ENCODE measurements at places on chromosomes 11 and 22.
A peak's percentile ranks its signal among the peaks of the same experiment; 100 is the strongest.

- DNase-seq = no peak
These were observed 31.6 kb upstream of the PRDM10 start for GRCh38 chr11:130034236-130034635.

- no peak for DNase-seq
These were observed 103.7 kb downstream of the LRRC32 start for GRCh38 chr11:76566811-76567210.

DNA sequence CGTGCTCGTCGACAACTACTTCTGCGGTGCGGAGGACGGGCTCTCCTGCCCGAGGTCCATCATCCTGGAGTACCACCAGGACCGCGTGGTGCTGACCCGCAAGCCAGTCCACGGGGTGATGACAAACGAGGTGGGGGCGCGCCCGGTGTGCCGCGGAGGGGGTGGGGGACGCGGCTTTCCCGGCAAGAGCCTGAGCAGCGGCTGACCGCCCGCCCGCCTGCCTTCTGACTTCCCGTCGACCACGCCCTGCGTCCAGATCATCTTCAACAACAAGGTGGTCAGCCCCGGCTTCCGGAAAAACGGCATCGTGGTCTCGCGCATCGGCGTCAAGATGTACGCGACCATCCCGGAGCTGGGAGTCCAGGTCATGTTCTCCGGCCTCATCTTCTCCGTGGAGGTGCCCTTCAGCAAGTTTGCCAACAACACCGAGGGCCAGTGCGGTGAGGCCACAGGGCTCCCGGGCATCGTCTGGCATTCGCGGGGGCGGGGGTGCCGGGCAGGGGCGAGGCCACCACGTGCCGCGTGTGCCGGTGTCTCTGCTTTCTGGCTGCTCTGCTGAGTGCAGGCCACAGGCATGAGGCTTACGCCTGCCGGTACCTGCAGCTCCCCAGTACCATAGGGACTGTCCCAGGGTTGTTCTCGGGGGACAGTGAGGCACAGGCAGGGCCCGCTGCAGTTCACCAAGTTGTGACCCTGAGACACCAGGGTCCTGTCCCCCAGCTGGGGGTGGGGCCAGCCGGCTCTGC is 28.5 kb upstream of the MUC5B start:
- no peak for DNase-seq

- no peak for DNase-seq
These were observed 7.0 kb downstream of the OR4X1 start for GRCh38 chr11:48270621-48271020.

- DNase-seq = no peak
These were observed 12.7 kb downstream of the PIM3 start for GRCh38 chr22:49973018-49973961.

DNA sequence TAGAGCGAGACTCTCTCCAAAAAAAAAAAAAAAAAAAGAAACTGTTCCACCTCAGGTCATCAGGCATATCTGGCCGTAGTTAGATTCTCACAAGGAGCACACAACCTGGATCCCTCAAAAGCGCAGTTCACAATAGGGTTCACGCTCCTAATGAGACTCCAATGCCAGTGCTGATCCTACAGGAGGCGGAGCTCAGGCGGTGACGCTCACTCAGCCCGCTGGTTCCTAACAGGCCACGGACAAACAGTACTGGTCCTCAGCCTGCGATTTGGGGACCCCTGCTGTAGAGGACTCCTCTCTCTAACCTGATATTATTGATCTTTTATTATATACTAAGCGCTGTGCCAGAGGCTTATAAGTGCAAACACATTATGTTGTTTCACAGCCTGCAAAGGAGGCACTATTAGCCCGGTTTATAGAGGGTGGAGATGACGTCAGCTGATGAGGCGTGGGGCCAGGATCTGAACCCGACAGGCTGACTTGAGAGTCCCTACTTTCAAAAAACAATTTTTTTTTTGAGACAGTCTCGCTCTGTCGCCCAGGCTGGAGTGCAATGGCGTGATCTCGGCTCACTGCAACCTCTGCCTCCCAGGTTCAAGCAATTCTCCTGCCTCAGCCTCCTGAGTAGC is 4.9 kb upstream of the MAFF start:
- DNase-seq = no peak

DNA sequence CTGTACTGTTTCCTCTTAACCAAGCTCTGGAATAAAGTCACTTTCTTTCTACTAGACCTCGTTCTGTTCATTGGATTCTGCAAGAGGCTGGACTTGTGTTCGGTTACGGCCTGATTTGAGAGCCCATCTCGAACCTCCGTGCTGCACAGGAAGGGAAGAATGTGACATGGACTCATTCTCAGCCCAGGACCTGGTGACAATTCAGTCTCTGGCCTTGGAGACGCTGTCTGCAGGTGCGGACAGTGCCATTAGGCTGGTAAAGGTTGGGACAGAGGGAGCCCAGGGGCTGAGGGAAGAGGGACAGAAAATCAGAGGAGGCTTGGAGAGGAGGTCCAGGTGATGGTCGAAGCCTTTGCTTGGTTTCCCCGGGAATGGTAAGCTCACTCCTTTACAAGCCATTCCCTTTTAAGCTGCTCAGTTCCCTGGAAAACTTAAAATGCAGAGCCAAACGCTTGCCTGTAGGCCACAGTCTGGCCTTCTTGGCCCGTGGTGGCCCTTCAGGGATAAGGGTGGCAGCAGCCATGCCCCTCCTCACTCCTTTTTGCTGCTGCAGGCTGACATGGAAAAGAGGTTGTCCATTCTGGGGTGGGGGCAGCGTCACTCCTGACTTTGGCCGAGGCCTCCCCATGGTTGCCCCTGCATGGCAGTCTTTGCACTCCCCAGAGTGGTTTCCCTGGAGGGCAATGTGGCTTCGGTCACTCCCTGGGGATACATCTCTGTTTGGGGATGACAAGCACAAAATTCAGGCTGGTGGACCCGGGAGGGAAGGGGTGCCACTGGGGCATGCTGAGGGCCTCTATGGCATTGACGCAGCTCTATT is 52.3 kb downstream of the SHISAL1 start:
- DNase-seq = no peak

- peak; percentile 51 for DNase-seq
These were observed 886 bp downstream of the PITPNM1 start for GRCh38 chr11:67504005-67504949.

- no peak for DNase-seq
These were observed 27.0 kb downstream of the POLDIP3 start for GRCh38 chr22:42587588-42588175.

DNA sequence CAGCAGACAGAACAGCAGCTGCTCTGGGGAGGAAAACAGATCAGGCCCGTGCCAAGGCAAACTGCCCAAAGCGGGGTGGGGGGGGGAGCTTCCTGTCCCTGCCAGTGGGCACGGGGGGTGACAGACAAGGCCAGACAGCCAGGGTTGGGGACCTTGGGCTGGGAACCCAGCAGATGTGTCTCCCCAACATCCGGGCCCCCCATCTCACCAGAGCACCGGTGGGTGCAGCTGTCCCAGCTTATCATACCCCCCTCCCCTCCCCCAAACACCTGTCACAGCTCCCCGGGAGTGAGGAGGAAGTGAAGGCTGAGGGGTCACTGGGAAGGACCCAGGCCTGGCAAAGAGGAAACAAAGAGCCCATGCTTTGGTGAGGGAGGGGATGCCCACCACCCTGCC is 1.3 kb downstream of the PPP1R14B start:
- no peak for DNase-seq

- no peak for DNase-seq
These were observed 8.2 kb downstream of the GGT5 start for GRCh38 chr22:24236656-24237055.

All from memory B cell (primary cell).